ENCODE measurements at places on chromosomes 12 and 14. TPM values are rescaled to one million over a fixed set of nuclear protein-coding genes. Genes with fewer than 3 reads are reported as not detected.

- H3K4me3 ChIP-seq: peak overlapping the region; percentile 85
- no peak overlapping the region for H3K27ac ChIP-seq
- no peaks in the 10 kb centered on the region for H3K36me3 ChIP-seq
- H3K4me1 ChIP-seq: peaks cover 17% of the 10 kb centered on the region
Measured at GRCh38 chr14:69153873-69154270, 953 bp upstream of the DCAF5 start.

DNA sequence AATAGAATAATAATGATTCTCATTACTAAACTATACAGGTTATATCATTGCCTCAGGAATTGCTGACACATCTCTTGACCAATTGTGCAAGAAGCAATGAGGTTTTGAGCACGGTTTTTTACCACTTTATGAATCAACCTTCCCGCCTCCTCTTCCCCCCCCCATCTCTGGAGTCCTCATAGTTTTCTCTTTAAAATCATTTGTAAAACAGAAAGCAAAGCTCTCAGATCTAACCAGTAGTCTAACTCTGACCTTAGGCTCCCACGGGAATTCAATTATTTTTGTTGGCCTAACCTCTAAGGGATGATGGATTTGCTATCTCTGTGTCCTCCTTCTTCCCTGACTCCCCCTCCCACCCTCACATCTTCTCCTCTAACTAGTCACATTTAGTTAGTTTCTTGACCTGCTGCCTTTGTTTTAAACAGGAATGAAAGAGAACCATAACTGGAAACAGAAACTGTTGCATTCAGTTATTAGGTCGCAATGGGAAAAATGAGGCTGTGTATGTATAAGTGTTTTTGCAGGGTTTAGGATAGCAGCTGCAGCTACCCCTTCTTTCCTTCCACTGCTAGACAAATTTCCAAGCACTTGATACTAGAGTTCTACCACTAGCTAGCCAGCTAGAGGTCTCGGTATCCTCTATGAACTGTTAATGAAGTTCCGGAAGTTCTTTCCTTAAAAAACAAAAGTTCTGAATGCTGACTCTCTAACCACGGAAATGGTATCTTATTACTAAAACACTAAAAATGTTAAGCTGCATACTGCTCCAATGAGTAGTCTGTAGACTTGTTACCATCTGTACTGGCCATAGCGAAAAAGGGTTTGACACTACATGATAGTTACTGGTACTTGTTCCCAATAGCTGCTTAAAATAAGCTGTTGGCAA lies 65.4 kb downstream of the TAOK3 start:
- H3K4me1 ChIP-seq: peaks cover 23% of the 10 kb centered on the region
- no peaks in the 10 kb centered on the region for H3K27me3 ChIP-seq

- H3K27ac ChIP-seq: no peak overlapping the region
- peak; percentile 68 for DNase-seq
- no peaks in the 10 kb centered on the region for H3K27me3 ChIP-seq
- H3K36me3 ChIP-seq: no peaks in the 10 kb centered on the region
Measured at GRCh38 chr12:14874882-14875281, 10.8 kb downstream of the MGP start.

DNA sequence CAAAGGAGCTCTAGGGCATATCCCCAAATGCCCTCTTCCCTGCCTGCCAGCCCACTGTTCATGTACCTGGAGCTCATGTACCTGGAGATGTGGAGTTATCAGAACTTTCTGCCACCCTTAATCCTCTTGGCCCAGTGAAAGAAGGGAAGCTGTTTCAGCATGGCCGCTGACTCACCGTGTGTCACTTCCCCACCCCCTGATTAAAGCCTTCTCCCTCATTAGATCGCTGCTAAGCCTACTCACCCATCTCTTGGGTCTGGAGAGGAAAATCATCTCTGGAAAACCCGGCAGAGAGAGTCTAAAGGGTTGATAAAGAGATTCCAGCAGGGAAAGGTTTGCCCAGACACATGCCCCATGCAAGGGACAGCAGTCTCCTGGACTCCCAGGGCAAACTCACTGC lies 4.5 kb upstream of the LTBP2 start:
- peak; percentile 89 for DNase-seq
- H3K36me3 ChIP-seq: no peaks in the 10 kb centered on the region
- no peaks in the 10 kb centered on the region for H3K27me3 ChIP-seq

GRCh38 chr12:23569356-23569755 lies 380.1 kb downstream of the SOX5 start:
- H3K4me1 ChIP-seq: no peaks in the 10 kb centered on the region
- H3K27ac ChIP-seq: no peak overlapping the region
- no peaks in the 10 kb centered on the region for H3K27me3 ChIP-seq
- H3K4me3 ChIP-seq: no peak overlapping the region

- peaks cover 8% of the 10 kb centered on the region for H3K4me1 ChIP-seq
- H3K36me3 ChIP-seq: peaks cover 40% of the 10 kb centered on the region
- H3K27me3 ChIP-seq: no peaks in the 10 kb centered on the region
Measured at GRCh38 chr12:75507086-75507485, 4.3 kb downstream of the KRR1 start.

DNA sequence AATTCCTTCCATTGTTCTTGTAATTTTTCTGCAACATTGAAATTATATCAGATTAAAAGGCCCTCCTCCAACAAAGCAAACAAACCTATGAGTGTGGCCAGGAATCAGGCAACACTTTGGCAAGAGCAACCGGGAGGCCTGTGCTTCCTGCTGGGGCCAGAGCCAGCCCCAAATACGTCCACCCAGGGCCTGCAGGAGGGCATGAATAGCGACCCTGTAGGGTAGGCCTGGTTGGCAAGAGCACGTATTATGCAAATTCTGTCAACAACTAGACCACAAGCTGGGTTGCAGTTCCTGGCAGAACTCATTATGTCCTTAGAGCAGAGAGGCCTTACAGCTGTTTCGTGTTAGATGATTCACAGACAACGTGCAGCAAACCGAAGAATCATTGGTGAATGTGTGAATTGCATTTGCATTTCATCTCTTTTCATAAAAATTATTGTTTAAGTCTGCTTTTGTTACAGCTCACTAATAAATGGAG lies 26.9 kb upstream of the LGALS3 start:
- H3K4me3 ChIP-seq: peak overlapping the region; percentile 34
- peaks cover 26% of the 10 kb centered on the region for H3K4me1 ChIP-seq
- DNase-seq: peak; percentile 98
- peak overlapping the region; percentile 97 for H3K27ac ChIP-seq

GRCh38 chr12:49748306-49748705 lies 6.9 kb downstream of the TMBIM6 start:
- no peak overlapping the region for H3K27ac ChIP-seq
- no peak for DNase-seq
- H3K36me3 ChIP-seq: peaks cover 14% of the 10 kb centered on the region
- H3K27me3 ChIP-seq: no peaks in the 10 kb centered on the region

DNA sequence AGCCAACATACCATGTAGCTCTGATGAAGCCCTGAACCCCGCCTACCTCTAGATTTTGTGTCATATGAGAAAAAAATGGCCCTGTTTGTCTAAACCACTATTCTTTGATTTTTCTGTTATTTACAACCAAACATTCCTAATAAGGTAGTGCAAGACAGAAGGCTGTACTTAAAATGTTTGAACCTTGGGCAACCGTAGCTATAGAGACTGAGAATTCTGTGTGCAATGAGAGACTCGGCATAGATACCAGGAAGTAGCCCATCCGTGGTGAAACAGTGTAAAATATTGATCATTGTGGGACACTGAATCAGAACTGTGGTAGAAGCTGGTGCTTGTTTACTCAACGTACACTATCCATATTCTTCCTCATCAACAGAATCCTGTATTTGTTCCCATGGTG lies 86.5 kb upstream of the TMCC3 start:
- H3K4me1 ChIP-seq: no peaks in the 10 kb centered on the region
- H3K36me3 ChIP-seq: no peaks in the 10 kb centered on the region
- DNase-seq: no peak
- H3K4me3 ChIP-seq: no peak overlapping the region
- H3K27me3 ChIP-seq: peaks cover 13% of the 10 kb centered on the region
- no peak overlapping the region for H3K27ac ChIP-seq

DNA sequence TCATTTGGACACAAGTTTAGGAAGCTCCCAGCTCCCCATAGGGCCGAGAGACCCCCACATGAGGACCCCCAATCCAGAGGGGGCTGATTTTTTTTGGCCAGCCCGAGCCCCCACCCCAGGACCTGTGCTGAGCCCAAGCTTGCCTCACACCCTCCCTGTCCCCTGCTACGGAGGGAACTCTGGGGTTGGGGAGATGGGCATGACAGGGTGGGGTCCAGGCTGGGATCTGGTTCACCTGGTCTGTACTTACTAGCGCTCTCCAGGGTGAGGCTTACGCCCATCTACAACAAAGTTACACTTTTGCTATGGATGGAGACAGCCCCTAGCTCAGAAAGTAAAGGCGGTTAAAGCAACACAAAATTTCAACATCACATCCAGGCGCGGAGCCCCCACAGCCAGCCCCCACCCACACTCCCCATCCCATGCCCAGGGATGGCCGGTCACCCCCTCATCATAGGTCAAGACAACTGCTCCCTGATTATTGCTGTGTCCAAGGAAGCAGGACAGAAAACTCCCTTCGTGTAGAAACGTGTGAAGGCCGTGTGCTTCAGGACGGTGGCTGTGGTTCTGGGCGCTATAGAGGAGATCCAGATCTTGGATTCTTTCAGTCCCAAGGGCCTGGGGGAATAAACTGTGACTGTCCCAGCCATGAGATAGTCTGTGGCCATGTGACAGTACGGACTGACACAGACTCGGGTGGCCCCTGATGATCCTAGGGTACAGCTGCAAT lies 10.7 kb downstream of the SLC25A29 start:
- no peak overlapping the region for H3K27ac ChIP-seq
- no peaks in the 10 kb centered on the region for H3K27me3 ChIP-seq
- H3K36me3 ChIP-seq: no peaks in the 10 kb centered on the region
- H3K4me1 ChIP-seq: peaks cover 11% of the 10 kb centered on the region
- no peak for DNase-seq
- no peak overlapping the region for H3K4me3 ChIP-seq

DNA sequence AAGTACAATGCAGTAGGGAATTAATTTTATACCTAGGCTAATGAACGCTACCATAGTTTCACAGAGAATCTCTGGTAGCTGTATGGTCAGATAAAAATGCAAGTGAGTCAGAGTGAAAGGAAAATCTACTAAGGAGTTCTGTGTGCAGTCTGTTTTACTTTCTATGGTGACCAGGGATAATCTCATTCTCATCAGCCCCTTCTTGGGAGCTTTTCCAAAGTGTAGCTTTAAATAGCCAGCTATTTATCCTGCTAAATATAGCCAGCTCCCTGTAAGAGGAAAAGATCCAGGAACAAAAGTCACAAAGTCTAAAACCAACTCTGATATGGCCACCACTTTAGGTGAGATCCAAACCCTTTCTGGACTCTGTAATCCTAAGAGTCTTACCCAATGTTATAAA lies 75.5 kb downstream of the TMEM116 start:
- H3K4me1 ChIP-seq: no peaks in the 10 kb centered on the region
- no peak overlapping the region for H3K4me3 ChIP-seq
- H3K27me3 ChIP-seq: no peaks in the 10 kb centered on the region
- H3K27ac ChIP-seq: no peak overlapping the region
- DNase-seq: peak; percentile 54
- no peaks in the 10 kb centered on the region for H3K36me3 ChIP-seq

- H3K36me3 ChIP-seq: no peaks in the 10 kb centered on the region
- no peak for DNase-seq
- H3K4me3 ChIP-seq: no peak overlapping the region
Measured at GRCh38 chr14:32908196-32909084, 30.2 kb upstream of the NPAS3 start.

GRCh38 chr12:219891-220352 lies 6.0 kb upstream of the SLC6A12 start:
- no peak overlapping the region for H3K27ac ChIP-seq
- H3K27me3 ChIP-seq: peaks cover 11% of the 10 kb centered on the region
- H3K36me3 ChIP-seq: no peaks in the 10 kb centered on the region
- DNase-seq: peak; percentile 3
- H3K4me1 ChIP-seq: no peaks in the 10 kb centered on the region

DNA sequence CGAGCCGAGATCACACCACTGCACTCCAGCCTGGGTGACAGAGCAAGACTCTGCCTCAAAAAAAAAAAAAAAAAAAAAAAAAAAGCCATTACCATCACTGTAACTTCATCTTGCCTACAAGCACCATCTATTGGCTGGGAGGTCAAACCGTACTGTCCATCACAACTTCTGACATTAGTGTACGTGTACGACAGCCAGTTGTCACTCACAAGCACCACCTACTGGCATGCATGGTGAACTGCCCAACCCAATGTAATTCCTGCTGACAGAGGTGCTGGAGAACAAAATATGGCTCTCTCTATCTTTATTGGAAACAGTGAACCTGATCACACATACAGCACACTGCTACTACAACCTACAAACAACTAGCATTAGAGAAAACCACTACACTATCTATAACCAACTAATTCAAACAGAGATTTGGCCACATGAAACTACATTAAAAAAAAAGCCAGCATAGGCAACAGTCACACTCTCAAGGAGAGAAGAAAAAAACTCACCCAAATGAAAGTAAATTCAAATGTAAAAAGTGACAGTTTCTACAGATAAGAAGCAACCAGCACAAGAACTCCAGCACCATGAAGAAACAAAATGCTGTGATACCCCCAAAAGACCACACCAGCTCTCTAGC lies 82.3 kb downstream of the PUS7L start:
- no peaks in the 10 kb centered on the region for H3K36me3 ChIP-seq
- H3K4me3 ChIP-seq: no peak overlapping the region
- no peak overlapping the region for H3K27ac ChIP-seq
- DNase-seq: no peak

DNA sequence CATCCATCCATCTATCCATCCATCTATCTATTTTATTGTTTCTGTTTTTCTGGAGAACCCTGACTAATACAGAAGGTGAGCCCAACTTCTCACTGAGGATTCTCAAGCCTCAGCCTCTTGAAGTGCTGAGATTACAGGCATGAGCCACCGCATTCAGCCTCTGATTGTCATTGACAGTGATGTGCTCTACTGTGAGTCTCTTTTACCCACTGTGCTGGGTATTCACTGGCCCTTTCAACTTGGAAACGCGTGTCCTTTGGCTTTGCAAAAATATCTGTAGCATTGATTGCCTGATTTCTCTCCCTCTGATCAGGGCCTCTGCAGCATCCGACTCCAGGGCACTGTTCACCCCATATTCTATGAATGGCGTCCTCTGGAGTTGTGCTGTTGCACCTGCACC lies 29.6 kb upstream of the TCL1B start:
- no peaks in the 10 kb centered on the region for H3K4me1 ChIP-seq
- no peaks in the 10 kb centered on the region for H3K27me3 ChIP-seq
- H3K27ac ChIP-seq: no peak overlapping the region
- H3K36me3 ChIP-seq: no peaks in the 10 kb centered on the region

Gene TAS2R9
- total RNA-seq: not detected

Gene ZCCHC8
- 25.3 TPM for total RNA-seq

Gene BIN2
- not detected for total RNA-seq

Gene TDRD9
- total RNA-seq: not detected

Gene ADAMTS20
- 0.66 TPM for total RNA-seq

Gene DBX2
- not detected for total RNA-seq

Gene MANSC4
- total RNA-seq: not detected

Gene OR4N2
- total RNA-seq: not detected

Gene BCDIN3D
- 3.7 TPM for total RNA-seq

Data from astrocyte (in vitro differentiated cells and primary cell).